ENCODE measurements at places on chromosomes 4 and X. TPM values are rescaled to one million over a fixed set of nuclear protein-coding genes. Genes with fewer than 3 reads are reported as not detected.

Gene OPRPN
- not detected for total RNA-seq

Gene ZXDA
- 2.4 TPM for total RNA-seq

Gene LIMCH1
- total RNA-seq: 0.25 TPM

Gene SYP
- total RNA-seq: 0.28 TPM

Gene MCF2
- total RNA-seq: 0.31 TPM

Measured in foreskin keratinocyte (primary cell).